ENCODE measurements at places on chromosomes 5 and 9.

GRCh38 chr5:125381290-125381689 lies 634.9 kb upstream of the ZNF608 start:
- no peak for DNase-seq

DNA sequence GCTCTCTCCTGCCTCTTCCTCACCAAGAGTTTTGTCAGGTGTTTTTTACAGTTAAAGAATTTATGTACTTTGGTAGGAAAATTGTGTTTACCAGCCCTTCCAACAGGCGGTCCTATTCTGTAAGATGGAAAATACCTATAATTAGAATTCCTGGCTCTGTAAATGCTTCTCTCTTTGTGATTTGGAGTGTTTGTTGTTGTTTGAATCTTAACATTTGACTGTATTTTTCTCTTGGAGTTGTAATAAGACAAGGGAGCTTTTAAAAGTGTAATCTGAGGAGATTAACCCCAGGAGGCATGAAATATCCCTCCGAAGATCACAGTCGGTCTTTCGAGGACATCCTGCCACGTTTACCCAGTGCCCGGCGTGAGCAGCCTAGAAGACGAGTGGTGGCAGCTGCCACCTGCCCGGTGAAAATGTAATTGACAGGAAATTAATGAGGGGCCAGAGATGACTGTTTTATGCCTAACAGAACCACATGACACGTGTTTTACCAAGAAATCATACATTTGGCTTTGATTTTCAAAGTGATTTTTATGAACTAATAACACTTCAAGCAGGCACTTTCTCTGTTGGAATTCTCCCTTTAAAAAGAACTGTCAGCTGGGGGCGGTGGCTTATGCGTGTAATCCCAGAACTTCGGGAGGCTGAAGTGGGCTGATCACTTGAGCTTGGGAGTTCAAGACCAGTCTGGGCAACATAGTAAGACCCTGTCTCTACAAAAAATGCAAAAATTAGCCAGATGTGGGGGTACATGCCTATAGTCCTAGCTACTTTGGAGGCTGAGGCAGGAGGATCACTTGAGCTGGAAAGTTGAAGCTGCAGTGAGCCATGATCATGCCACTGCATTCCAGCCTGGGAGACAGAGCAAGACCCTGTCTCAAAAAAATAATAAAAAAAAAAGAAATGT lies 20.0 kb downstream of the ANKRD33B start:
- no peak for DNase-seq

GRCh38 chr5:52015760-52016159 lies 632.5 kb downstream of the ISL1 start:
- DNase-seq: no peak

GRCh38 chr5:80736730-80737129 lies 81.9 kb upstream of the DHFR start:
- no peak for DNase-seq

GRCh38 chr5:136382071-136382470 lies 16.7 kb upstream of the TRPC7 start:
- DNase-seq: no peak

DNA sequence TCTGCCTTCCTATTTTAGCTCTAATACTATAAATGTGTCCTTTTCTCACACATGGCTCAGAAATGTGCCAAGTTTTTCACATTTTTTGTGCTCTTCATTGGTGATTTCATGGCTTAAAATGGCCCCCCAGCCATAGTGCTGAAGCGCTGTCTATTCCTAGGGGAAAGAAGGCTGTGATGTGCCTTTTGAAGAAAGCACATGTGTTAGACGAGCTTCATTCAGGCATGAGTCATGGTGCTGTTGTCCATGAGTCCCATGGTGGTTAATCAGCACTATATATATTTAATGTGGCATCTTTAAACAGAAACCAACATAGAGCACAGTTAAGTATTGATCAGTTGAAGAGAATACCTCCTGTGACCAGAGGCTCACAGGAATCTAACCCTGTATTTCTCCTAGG lies 55.8 kb downstream of the PDE8B start:
- DNase-seq: no peak

DNA sequence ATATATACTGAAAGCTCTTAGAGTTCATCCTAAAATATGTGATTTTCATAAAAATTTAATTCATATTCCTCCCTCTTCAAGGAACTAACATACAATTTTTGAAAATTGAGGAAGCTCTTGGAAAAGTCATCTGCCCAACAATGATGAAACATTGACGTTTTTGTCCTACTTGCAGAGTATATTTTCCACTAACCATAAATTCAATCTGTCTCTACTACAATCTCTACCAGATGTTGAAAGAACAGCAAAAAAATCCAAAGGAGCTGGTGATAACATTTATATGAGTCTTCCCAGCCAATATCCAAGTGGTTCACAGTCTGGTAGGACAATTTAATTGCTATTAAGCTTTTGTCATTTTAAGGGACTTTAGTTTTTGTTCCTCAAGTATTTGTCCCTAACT lies 81.1 kb upstream of the NR3C1 start:
- no peak for DNase-seq

GRCh38 chr9:113808391-113809358 lies 67.4 kb upstream of the ZNF618 start:
- no peak for DNase-seq

- DNase-seq: no peak
These were observed 49.8 kb downstream of the PRRC1 start for GRCh38 chr5:127567026-127567768.

DNA sequence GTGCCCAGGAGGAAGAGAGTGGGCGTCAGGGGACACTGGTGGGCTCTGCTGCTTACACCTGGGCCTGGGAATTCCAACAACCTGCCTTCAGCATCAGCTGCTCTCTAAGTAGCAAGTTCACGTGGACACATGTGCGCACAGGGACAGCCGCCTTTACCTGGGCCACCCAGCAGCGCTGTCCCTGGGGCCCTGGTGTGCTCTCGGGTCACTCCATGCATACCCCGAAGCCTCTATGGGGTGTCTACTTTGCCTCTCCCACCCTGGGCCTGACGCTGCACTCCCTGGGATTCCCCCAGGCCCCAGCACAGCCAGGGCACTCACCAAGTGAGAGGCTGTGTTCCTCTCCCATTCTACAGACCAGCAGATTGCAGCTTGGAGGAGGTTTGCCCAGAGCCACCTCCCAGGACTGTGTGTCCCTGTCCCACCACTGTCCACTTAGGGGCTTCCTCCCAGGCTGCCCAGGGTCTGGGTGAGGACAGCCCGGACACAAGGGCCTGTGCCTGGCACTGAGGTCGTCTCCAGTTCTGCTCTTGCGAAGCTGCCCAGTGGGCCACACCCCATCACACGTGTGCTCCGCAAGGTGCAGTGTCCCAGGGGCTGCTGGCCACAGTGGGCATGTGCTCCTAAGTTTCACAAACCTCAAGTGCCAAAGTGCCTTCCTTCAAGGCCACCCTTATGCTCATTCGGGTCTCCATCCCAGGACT lies 5.9 kb downstream of the NINJ1 start:
- DNase-seq: no peak

GRCh38 chr9:114300153-114300845 lies 22.6 kb upstream of the ORM1 start:
- no peak for DNase-seq

DNA sequence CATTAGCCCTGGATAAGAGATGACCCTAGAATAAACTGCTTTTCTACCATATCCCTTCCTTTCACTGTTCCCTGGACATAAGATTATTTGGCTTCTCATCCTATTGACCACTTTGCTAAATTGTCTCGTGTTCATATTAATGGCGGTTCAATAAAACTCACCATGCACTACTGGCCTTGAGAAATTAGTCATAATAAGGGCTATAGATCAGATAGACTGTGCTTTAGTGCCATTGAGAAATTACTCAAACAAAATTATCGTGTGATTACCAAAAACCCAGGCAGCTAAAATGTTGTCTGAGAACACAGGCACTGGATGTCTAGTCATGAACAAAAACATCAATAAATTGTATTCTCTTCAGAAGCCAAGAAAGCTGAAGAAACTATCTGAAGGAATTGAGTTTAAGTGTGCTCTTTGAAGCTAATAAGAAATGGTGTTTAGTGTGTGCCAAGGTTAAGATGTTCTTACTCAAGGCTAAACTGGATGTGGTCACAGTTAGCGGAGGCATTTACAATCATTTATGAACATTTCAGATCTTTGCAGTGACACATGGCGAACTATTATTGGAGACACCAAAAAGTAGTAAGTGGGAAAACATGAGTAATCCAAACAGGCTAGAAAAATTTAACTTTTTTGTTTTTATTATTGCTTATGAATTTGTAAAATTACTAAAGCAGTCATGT lies 460.4 kb upstream of the RORB start:
- no peak for DNase-seq

DNA sequence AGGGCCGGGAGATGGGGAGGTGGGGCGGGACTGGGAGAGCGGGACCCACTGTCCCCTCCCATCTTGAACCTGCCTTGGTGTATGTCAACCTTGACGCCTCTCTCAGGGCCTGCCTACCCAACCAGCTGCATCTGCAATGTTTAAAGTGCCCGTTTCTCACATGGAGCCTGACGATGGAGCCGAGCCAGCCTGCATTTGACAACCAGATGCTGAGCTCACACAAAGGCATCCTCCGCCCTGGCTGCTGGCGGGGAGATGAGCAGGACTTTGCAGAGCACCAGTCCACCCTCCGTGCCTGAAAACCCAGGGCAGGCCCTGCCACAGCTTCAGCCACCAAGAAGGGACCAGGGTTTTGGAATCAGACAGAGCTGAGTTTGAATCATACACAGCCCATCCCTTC lies 141.1 kb upstream of the SMIM23 start:
- DNase-seq: no peak

DNA sequence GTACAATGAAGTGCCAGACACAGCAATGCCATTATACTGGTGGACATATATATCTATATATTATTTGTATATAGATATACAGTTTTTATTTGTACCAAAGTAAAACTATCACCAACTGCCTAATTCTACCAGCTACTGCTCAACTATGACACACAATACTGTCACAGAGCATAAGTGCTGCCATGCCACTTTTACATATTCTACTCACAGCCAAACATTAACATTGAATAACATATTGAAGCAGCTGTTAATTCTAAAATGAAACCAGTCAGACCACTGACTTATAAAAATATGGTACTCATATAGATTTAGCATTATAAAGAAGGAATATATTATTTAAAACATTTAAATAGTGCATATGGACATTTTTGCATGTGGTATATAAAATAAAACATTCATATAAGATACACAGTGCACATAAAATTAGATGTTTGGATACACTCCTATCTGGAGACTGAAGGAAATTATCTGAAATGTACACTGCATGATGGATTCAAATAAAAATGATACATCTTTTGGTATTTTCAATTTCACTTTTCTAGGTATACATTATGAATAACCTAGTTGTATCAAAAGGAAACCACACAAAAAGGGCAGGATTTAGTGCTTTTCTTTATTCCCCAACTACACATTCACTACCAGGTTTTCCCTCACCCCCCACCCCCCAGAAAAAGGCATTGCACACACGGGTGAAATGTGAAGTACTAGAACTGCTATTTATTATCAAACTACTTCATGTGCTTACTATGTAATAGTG lies 48.9 kb downstream of the PKD2L2 start:
- DNase-seq: no peak

DNA sequence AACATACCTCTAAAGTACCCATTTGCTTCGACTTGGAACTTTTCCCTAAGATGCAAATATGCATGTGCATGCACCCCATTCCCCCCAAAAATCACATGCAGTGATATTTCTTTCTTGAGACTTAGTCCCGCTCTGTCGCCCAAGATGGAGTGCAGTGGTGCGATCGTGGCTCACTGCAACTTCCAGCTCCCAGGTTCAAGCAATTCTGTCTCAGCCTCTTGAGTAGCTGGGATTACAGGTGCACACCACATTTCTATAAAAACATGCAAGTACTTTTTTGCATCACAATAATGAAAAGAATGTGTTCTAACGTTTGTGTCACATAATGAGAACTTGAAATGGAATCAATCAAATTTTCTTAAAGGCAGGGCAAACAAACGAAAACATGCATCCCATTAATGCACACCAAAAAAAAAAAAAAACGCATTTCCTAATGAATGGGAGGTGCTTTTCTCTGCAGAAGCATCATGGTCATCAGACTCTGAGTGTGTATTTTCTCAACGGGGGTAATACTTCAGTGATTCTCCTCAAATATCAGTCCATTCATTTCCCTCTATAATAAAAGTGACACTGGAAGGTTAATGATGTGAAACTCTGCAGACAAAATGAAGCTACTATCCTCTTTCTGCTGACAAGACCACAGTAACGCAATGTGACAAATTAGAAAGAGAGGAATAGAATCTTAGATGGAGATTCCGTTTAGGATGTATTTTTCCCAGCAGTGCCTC lies 389.4 kb downstream of the CTNND2 start:
- no peak for DNase-seq

GRCh38 chr9:70079417-70080037 lies 35.9 kb downstream of the MAMDC2 start:
- no peak for DNase-seq

GRCh38 chr9:125929846-125930245 lies 182.7 kb downstream of the PBX3 start:
- no peak for DNase-seq

- no peak for DNase-seq
These were observed 34.6 kb downstream of the USP20 start for GRCh38 chr9:129869585-129870501.

DNA sequence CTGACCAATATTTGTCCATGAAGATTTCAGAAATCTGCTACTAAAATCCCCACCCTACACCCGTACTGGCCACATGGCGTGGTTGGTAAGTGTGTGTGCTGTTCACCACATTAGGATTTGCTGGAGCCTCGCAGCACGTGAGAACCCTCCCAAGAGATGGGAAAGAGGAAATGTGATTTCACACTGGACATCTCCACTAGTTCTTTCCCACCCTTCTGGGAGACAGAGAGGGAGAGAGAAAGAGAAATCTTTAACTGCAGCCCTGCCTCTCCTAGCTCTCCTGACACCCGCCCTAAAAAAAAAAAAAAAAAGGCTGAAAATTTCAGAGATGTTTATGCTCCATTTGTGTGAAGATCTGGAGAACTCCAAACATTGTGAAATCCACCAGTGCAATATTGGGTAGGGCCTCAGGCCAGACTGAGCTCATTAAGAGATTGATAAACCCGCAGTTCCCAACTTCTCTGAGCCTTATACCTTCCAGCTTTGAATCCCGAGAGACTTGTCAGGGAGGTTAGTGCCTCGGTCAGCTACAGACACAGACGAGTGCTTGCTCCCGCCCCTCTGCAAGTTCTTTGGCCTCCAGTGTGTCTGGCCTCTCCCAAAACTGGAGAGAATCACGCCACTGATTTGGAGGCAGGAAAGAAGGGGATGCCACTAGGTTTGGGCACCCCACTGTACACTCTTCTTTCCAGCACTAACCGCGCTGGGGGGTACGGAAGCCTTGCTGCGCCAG lies 1.9 kb downstream of the SPRY4 start:
- no peak for DNase-seq

DNA sequence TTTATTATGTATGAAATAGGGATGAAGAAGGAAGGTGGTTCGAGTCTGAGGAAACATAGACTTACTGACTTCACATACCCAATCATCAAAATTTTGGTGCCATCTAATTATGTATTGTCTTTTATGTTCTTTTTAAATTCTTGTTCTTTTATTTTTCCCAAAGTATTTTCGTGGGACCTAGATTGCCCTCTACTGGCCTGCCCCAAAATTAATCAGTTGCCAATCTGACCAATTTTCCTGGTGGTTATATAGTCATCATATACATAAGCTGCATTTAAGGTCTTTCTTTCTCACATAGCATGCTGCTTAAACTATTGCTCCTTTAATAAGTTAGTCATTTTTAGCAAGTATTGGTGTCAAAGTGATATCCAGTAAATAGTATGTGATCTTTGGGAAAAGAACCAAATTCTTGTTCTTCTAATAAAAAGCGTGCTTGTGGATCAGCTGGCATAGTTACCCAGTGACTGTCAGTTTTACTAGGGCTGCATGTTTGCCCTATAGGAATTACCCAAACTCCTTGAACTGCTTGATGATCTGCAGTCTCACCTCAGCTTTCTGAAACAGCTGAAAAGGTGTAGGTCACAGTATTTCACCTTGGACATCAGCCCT lies 223.5 kb downstream of the SH3GL2 start:
- DNase-seq: no peak

All from esophagus squamous epithelium (tissue), 5 donors.